NCI-H1105 (cell line): ENCODE measurements at places on chromosomes 6 and 20.
A peak's percentile ranks its signal among the peaks of the same experiment; 100 is the strongest.

DNA sequence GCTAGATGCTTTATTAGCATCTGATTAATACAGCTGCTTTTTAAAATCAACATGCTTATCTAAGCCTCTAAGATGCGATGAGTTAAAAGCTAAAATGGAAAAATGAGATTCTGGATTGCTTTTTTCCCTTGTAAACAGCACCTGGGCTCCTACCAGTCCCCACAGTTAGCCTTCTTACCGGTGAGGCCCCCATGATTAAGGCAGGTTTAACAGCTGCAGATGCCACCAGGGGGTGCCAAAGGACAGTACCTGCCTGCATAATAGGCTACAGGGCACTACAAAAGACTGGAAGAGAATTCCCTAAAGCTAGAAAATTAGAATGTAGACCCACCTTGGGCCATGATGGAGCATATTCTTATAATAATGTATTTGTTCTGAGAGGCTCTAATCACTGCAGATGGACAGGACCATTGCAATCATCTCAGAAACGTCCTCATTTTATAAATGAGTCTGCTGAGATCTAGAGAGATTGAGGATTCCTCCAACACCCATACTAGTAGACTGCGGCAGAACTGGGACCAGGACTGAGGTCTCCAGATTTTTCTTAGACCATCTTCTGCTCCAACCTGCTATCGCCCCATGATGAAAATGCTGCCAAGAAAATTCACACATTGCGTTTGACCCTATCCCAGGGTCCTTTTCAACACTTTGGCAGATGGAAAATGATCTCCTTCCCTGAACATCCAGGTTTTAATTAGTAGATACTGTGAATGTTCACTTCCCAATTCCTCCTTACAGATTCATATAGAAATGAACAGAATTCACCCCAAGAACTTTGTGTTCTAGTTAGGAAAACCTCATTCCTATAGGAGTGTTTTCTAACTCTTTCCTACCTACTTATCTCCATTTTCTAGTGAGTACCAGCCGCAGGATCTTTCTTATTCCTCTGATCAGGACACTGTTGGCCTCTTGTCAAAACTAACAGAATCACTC is 148.8 kb downstream of the RPS12 start:
- DNase-seq = peak; percentile 53

DNA sequence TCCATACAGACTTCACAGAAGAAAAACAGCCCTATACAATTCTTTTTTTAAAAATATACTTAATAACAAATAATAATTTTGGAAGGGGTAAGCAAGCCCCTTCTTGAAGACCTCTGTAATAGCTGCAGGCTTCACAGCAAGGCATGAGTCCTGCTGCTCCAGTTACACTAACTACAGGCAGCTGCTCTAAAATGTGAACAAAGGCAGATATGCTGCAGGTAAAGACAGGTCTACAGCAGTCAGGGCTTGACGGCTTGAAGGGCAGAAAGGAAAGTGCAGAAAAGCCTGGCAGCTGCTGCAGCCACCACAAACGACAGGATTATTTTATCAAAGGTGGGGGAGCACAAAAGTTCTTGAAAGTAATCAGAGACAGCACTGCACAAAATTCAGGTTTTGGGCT is 11.3 kb downstream of the FAXC start:
- peak; percentile 66 for DNase-seq

DNA sequence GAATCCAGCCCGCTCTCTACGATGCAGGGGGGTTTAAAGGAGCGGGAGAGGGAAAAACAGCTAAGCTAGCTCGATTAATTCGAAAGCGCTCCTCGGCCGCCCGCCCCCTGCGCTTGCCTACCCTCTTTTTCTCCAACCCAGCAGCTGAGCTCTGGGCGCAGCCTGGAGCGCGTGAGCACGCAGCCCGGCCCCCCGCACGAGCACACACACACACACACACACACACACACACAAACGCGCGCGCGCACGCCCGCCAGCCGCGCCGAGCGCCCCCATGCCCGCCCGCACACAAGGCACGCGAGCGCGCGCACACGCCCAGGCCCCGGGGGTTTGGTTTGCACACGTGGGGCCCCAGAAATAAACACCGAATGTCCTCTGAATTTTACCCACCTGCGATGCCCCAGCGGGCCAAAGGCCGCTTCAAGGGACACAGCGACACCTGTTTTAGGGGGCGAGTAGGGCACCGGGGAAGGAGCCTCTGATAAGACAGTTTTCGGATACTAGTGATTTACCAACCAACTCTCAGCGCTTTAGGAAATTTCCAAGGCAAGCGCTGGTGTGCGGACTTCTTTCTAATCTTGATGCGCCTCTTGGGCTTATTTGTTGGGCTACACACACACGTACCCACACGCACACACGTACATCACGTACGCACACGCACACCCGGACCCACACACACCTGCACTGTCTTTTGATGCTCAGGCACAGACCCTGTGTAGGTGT is 802 bp upstream of the NRN1 start:
- peak; percentile 79 for DNase-seq

- DNase-seq = no peak
Measured at GRCh38 chr6:131001945-131002660, 60.9 kb downstream of the EPB41L2 start.

DNA sequence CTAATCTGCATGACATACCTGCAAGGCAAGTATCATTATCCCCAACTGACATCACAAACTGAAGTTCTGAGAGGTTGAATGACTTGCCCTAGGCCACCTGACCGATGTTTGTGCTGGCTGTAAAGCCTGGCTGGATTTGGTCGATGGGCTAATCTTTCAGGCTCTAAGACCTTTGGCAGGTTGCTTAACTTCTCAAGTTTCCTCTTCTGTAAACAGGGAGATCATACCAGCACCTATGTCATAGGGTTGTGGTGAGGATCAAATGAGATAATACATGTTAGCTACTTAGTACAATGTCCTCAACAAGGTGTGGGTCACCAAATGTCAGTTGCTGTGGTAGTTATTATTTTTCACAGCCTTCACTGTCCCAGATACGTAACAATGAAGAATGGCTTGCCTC is 14.2 kb downstream of the ANKRD66 start:
- DNase-seq = no peak

DNA sequence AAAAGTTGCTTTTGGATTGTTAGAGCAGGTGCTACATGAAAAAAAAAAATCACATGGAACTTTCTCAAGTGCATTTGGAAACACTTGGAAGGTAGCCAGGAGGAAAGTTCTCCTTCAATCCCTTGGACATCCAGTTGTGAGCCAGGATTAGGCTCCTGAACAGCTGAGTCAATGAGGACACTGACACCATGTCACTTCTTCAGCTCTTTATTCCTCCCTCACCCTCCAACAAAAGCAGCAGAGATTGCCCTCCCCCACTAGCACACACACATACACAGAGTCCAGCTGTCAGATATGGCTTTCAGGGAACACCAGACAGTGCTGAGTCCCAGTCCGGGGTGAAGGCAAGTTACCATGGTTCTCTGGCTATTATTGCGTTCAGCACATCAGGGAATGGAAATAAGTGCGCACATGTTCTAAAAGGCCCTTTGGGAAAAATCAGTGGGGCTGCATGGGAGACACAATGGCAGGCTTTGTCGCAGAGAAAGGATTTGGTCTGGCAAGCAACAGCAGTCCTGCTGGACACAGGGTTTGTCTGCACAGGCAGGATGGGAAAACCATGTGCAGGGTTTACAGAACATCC is 124.7 kb upstream of the MARCKS start:
- peak; percentile 88 for DNase-seq

DNA sequence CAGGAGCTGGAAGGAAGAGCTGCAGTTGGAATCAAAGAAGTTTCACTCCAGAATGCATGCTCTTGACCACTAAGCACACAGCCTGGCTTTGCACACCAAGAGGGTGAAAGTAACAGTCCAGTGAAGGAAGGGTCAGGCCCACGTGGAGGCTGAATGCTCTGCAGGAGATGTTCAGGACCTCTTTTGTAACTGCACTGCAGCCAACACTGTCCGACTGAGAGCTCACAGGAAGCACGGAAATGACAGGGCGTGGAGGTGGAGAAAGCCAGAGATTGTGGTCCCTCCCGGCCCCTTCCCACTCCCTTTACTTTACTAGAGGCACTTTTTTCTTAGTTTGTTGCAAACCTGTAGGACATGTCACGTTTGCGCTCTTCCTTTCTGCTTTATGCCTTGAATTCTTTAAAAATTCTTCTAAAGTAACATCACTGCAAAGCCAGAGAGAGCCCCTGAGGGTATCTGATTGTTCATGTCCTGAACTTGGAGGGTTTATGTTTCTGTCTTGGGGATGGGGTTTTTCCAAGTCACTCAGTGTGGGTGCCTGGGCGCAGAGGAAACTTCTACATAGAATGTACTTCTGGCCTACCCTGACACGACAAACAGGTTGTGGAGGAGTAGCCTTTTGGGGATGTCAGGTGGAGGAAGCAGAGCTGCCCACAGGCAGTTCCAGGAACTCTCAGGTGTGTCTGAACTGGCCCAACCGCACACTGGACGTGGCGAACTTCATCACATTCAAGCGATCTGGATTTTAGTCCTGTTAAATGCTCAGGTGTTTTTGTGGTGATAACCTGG is 40.9 kb downstream of the JAG1 start:
- no peak for DNase-seq

- no peak for DNase-seq
Measured at GRCh38 chr6:81938014-81938856, 185.8 kb upstream of the TENT5A start.

GRCh38 chr20:2814076-2814475 is 711 bp upstream of the C20orf141 start:
- DNase-seq = no peak

GRCh38 chr6:11277275-11278206 is 45.1 kb upstream of the NEDD9 start:
- DNase-seq = no peak

GRCh38 chr6:137875606-137876005 is 8.5 kb downstream of the TNFAIP3 start:
- DNase-seq = no peak

GRCh38 chr20:17610566-17611289 is 40.9 kb downstream of the DSTN start:
- no peak for DNase-seq

DNA sequence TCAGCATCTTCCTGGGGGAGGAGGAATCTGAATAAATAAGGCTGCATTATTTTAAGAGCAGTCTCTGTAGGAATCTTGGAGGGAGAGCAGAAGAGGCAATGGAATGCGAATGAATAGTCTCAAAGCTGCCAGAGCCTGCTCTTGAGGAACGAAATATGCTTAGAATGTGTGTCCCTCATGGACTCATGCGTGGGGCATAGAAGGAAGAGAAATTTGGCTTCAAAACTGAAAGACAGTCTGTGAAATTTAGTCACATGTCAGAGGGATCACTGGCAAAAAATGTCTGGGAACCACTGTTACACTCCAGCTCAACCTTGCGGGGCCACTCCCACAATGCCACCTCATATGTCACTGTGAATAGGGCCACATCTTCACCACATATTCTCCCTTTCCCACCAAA is 95.5 kb downstream of the GJA10 start:
- DNase-seq = no peak

GRCh38 chr6:36908747-36909146 is 23.0 kb downstream of the C6orf89 start:
- DNase-seq = no peak

DNA sequence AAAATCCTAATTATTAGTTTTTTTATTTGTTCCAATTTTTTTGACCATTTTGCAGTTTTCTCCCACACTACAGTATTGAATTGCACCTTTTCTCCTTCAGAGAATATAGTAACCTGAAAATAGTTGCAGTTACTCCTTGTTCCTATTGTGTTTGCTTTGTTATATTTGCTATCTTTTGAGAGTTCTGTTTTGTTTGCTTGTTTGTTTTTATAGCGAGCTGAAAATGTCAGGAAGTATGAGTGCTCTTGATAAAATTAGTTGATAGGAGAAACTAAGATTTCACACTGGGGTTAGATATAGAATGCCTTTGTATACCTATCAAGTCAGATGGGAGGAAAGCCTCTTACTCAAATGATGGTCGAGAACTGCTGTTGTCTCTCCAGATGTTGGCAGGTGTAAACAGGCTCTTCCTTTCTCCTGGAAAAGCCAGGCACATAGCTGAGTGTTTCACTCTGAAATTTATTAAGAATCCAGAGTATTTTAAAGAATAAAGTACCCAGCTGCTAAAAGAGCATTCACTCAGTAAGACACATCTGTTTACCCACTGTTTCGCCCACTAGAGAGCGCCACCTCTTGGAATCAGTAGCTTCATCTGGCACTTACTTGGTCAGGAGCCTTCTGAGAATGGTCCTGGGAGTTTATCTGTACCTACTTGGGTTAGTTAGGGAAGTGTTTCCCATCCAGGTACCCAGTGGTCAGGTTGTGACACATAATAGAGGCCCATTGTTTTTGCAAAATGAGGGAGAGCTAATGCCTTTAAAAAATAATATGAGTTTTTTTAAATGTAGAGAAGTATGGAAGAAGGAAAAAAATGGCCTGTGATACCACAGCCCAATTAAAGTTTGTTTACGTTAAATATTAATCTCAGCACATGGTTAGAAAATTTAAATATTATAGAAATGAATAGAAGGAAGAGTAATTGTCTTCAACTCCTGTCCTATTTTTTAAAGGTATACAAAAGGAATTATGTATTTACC is 11.2 kb downstream of the NT5DC1 start:
- peak; percentile 5 for DNase-seq

DNA sequence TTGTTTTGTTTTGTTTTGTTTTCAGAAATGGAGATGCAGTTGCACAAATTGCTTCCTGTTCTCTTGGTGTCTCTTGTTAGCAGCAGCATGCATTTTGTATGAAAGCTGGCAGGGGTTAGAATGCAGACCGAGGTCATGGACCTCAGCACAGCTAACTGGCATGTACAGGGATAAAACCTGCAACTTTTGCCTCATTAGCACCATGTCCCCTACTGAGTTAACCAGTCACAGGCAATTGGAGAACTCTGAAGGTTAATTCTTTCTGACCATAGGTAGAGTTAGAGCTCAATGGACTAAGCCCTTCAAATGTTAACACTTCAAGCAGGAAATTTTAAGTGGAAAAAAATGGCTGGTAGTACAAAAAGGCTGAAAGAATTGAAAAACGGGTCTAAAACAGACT is 377.1 kb downstream of the ADGRB3 start:
- DNase-seq = no peak

DNA sequence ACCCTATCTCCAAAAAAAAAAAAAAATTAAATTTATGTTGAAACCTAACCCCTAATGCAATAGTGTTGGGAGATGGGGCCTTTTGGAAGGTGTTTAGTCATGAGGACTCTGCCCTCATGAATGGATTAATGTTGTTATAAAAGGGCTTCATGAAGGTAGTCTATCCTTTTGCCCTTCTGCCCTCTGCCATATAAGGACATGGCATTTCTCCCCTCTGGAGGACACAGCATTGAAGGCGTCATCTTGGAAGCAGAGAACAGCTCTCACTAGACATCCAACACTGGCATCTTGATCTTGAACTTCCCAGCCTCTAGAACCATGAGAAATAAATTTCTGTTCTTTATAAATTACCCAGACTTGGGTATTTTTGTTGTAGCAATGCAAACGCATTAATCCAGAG is 35.4 kb downstream of the PDYN start:
- no peak for DNase-seq

- no peak for DNase-seq
Measured at GRCh38 chr6:25009393-25009710, 73.6 kb upstream of the RIPOR2 start.
